ENCODE measurements at places on chromosomes 16 and 17. TPM values are rescaled to one million over a fixed set of nuclear protein-coding genes. Genes with fewer than 3 reads are reported as not detected.

Gene OTOP2
- total RNA-seq: not detected

Gene NEUROD2
- not detected for total RNA-seq

Gene KCNJ16
- not detected for total RNA-seq

Gene FOXJ1
- total RNA-seq: not detected

Gene UMOD
- not detected for total RNA-seq

Gene IFT20
- 63.3 TPM for total RNA-seq

Gene MPV17L
- total RNA-seq: 5.1 TPM

Gene APOBR
- total RNA-seq: not detected

Gene CCL17
- total RNA-seq: not detected

Gene HNF1B
- not detected for total RNA-seq

Gene HBQ1
- not detected for total RNA-seq

Gene CRAMP1
- 9.4 TPM for total RNA-seq

Gene MYH3
- 0.86 TPM for total RNA-seq

All from articular chondrocyte of knee joint (primary cell).